ENCODE measurements at places on chromosomes 11 and 22.
A peak's percentile ranks its signal among the peaks of the same experiment; 100 is the strongest.

GRCh38 chr11:8794126-8794525 lies 111.5 kb downstream of the RPL27A start:
- no peak for ATAC-seq

DNA sequence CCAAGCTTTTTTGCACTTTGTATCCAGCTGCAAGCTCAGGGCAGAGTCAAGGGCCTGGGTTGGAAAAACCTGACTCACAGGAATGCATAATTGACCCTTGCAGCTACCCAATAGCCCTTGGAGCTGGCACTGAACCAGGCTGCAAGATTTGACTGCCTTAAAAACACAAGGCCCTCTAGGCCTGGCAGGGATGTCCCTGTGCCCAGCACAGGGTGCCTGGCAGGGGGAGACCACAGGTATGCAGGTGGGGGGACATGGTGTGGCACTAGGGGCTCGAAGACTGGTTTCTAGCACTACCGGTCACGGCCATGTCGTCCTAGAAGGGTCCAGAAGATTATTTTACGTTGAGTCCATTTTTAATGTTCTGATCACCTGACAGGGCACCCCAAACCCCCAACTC lies 30.2 kb downstream of the SBF1 start:
- ATAC-seq: peak; percentile 34

- no peak for ATAC-seq
Observed at GRCh38 chr11:81359476-81359875, 1374.2 kb downstream of the FAM181B start.

DNA sequence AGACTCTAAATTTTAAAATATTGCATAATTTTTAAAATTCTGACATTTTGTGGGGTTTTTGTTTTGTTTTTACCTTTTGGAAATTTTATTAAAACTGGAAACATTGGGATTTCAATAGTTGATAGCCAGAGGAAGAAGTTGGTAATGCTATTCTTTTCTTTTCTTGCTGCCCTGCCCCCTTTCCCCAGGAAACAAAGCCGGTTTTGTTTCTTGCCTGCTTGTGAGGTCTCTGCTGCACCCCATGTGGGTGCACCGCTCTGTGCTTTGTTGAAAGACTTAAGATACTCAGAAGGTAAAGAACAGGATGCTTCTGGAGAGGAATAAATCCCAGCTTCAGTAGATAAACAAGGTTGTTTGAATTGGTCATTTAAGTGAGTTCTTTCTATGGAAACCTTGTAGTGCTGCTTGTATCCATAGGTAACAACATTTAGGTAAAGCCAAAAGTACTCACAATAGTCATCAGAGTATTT lies 87.5 kb downstream of the YAP1 start:
- ATAC-seq: no peak

- ATAC-seq: peak; percentile 97
Observed at GRCh38 chr11:83156144-83156995, 561 bp upstream of the PCF11 start.

GRCh38 chr11:1563697-1564534 lies 8.2 kb downstream of the DUSP8 start:
- no peak for ATAC-seq

GRCh38 chr22:20456722-20457076 lies 19.1 kb upstream of the SCARF2 start:
- no peak for ATAC-seq

- no peak for ATAC-seq
Observed at GRCh38 chr11:36609383-36609782, 11.3 kb upstream of the RAG2 start.
